EH (cell line): ENCODE measurements at places on chromosomes 4 and X.
A peak's percentile ranks its signal among the peaks of the same experiment; 100 is the strongest.

DNA sequence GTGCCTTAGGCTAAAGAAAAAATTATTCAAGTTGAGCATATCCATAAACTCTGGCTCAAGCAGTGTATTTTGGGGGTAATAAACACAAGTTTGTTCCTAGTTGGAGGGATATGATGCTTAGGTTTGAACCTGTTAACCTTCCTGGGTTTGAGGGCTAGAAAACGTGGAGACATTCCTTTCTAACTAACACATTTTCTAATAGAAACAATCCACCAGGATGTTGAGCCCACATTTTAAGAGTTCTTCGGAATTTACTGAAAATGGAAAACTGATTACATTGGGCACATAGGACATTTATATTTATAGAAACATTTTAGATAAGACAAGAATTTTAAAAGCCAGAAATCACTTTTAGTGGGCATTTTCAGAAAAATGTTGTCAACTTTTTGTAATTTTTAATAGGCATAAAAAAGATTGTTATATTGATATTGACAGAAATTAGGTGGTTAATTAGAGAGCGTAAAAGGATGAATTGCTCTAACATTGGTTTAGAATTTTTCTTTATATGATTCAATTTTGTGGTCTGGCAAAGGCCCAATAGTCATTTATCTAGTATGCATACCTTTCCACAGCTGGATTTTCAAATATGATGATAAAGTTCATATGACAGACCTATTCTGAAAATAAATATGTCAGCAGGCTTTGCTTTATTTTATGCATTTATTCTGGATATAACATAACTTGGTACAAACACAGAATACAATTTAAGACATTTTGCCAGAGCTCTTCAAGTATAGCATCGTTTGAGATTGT is 49.2 kb downstream of the CEP44 start:
- DNase-seq: no peak

DNA sequence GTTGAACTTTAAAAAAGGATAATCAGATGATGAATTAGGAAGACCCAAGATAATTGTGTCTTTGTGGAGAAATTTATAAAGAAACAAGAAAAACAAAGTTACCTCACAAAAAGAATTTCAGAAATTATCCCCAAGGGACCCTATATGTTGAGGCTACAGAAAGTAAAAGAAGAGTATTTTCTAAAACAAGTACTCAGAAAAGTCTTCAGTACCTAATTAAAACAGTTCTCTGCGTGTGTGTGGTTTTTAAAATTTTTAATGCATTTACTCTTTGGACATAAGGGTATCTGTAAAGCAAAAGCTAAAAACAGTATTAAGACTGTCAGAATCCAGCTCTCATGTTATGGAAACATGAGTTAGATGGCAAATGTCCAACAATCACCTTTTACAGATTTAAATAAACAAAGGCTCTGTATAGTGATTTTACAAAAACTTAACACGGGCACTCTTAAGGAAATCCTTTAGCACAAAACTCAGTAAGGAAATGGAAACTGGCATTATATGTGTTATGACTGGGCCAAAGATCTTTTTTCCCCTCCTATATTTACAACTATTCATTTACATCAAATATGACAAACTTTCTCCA is 187.5 kb downstream of the NSUN7 start:
- no peak for DNase-seq

DNA sequence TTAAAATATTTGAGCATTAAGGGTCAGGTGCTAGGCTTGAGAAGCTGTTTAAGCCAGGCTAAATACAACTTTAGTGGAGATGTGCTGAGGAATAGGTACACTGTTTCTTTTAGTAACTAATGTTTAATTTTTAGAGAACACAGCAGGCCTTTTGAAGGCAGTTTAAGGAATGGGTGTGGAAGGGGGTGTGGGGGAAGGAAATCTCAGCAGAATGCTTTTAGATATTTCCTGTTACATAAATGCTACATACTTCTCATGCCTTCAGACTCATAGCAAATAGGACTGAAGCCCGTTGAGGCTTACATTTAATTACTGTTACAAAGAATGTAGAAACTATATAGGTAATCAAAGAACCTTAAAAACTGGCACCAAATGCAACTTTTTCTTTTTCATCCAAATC is 66.3 kb downstream of the WWC2 start:
- DNase-seq: peak; percentile 77

- no peak for DNase-seq
Measured at GRCh38 chrX:46234775-46235174, 310.4 kb downstream of the ZNF674 start.

DNA sequence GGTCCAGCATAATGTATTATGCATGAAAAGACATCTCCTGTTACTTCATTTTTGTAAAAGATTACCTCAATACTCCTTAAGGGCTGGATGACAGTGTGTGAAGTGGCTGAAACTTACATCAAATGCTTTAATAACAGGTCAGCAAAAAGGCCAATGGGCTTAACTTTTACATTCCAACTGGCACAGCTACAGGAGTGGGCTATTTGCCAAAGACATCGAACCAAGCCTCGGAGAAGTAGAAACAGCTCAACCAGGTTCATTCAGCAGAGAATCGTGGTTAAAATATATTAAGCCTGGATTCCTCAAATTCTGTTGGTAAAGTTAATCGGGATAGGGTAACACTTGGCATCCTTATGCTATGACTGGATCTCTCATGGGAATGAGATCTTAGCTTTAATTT is 639.7 kb downstream of the TRIML1 start:
- no peak for DNase-seq

- no peak for DNase-seq
Measured at GRCh38 chr4:188554413-188554812, 415.2 kb downstream of the TRIML1 start.

GRCh38 chr4:38534344-38535045 is 129.5 kb upstream of the KLF3 start:
- DNase-seq: no peak

- DNase-seq: no peak
Measured at GRCh38 chrX:131979116-131979515, 44.0 kb upstream of the STK26 start.

- peak; percentile 88 for DNase-seq
Measured at GRCh38 chrX:18994713-18995112, 10.8 kb upstream of the PHKA2 start.

GRCh38 chr4:73727685-73728084 is 12.7 kb upstream of the CXCL8 start:
- DNase-seq: no peak

DNA sequence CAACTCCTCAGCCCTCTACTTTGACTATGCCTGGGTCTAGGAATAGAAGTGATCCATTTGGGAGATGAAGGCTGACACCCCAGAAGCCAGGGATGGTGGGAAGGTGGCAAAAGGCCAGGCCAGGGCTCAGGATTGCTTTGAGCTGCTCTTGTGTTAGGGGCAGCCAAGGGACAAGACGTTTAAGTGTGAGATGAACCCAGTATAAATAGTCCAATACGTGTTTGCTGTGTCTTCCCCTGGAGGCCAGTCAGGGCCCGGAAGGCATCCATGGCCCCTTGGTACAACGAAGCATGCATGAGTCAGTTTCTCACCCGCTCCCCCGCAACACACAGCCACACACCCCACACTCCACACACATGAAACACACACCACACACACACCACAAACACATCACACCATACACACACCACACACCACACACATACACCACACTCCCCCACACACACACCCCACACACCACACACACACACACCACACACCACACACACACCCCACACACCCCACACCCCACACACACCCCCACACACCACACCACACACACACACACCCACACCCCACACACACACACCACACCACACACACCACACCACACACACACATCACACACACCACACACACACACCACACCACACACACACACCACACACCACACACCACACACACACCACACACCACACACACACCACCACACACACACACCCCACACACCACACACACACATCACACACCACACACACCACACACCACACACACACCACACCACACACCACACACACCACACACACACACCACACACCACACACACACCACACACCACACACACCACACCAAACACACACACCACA is 5.1 kb downstream of the STARD8 start:
- DNase-seq: peak; percentile 69

GRCh38 chrX:152847281-152847680 is 16.4 kb downstream of the NSDHL start:
- no peak for DNase-seq

- DNase-seq: no peak
Measured at GRCh38 chr4:101156619-101157310, 190.6 kb downstream of the PPP3CA start.

DNA sequence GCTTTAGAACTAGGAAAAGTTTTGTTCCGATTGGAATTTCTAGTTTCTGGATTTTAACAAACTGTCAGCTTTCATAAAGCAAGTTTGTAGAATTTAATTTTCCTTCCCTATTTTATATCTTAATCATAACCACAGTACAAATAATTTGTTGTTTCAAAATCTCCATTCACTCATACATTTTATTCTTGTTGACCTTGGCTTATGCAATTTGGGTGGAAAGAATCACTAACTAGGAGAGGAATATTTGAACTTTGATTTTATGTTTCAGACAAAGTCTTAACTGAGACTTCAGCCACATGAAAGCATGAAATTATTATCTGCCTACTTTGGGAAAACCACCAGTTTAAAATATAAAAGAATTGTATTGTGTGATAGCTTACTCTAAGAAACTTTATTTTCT is 427.9 kb downstream of the SPRY1 start:
- DNase-seq: peak; percentile 52
